Activated CD8-positive, alpha-beta T cell treated with anti-CD3 and anti-CD28 coated beads for 36 hours (primary cell): ENCODE measurements at places on chromosomes 5 and 9.

GRCh38 chr9:71725590-71726338, 42.5 kb downstream of the CEMIP2 start:
- DNase-seq = no peak

- DNase-seq = no peak
Observed at GRCh38 chr9:74589576-74589975, 92.4 kb downstream of the RORB start.

- no peak for DNase-seq
Observed at GRCh38 chr9:105554042-105554441, 3.9 kb upstream of the FKTN start.

GRCh38 chr9:133448487-133448972, 11.2 kb upstream of the CACFD1 start:
- DNase-seq = no peak

- peak; percentile 46 for DNase-seq
Observed at GRCh38 chr5:176803943-176804498, 6.3 kb upstream of the UNC5A start.

GRCh38 chr5:141663506-141663905, 12.3 kb upstream of the FCHSD1 start:
- DNase-seq = no peak

- no peak for DNase-seq
Observed at GRCh38 chr5:59758566-59758965, 135.0 kb downstream of the PDE4D start.

DNA sequence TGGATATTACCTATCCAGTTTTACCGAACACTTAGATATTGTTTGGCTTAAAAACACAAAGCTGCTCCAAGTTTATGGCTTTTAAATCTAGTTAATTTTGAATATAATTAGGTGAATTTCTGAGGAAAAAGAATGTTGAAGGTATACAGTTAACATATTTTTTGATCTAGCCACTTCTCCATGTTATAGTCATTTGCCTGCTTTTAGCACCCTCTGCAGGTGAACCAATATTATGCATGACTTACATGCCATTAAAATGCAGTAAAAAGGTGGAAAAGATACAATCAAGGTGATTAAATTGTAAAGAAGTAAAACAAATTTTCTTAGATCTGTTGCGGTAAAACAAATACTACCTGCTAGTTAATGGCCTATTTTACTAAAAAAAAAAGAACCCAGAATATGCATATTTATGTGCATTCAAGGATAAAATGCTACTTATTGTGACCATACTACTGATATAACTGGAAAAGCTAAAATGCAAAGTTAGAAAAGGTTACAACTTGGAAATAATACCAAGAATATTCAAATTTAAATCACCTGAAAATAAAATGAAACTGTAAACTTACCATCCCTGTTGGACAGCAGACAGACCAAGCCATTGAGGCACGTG, 132.1 kb downstream of the AP3B1 start:
- no peak for DNase-seq

DNA sequence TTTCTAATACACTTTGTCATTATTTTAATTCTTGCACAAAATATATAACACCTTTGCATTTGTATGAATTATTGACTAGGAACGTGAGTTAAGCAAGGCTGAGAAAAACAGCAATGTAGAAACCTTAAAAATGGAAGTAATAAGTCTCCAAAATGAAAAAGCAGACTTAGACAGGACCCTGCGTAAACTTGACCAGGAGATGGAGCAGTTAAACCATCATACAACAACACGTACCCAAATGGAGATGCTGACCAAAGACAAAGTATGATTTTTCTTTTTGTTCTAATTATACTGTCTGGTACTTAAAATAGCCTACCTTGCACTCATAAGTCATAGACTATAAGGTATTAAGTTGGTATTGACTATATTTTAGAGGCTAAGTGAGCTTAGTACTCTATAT, 34.4 kb downstream of the RAD50 start:
- peak; percentile 8 for DNase-seq

DNA sequence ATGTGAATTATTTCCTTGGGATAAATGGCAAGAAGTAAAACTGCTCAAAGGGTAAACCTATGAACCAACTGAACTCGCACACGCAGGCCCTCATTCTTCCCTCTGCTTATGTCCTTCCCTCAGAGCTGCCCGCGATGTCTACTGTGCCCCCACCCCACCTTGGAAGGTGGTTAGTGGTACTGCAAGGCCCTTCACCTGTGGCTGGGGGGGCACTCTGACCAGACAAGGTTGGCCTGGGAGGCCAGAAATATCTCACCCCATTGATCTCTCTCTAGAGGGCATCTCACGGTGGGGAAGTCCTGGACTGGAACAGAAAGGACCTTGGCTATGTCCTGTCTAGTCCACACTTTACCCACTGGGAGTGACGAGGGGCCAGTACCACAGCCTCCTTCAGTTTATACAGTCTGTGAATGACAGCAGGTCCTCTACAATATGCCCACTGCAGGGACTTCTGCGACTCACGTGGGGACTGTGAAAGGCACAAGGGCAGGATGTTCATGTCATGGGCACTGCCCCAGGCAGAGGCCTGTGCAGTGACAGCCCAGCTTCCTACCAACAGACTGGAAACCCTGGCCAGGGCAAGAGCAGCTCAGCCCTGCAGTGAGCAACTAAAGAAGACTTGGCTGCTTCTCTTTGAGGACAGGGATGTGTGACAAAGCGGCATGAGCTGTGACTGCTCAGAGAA, 56.8 kb upstream of the SYNPO start:
- DNase-seq = no peak

- DNase-seq = no peak
Observed at GRCh38 chr5:124631874-124632550, 114.4 kb downstream of the ZNF608 start.

GRCh38 chr5:44365345-44365744, 23.9 kb downstream of the FGF10 start:
- DNase-seq = no peak

GRCh38 chr5:154967421-154968024, 26.6 kb downstream of the MRPL22 start:
- peak; percentile 4 for DNase-seq

DNA sequence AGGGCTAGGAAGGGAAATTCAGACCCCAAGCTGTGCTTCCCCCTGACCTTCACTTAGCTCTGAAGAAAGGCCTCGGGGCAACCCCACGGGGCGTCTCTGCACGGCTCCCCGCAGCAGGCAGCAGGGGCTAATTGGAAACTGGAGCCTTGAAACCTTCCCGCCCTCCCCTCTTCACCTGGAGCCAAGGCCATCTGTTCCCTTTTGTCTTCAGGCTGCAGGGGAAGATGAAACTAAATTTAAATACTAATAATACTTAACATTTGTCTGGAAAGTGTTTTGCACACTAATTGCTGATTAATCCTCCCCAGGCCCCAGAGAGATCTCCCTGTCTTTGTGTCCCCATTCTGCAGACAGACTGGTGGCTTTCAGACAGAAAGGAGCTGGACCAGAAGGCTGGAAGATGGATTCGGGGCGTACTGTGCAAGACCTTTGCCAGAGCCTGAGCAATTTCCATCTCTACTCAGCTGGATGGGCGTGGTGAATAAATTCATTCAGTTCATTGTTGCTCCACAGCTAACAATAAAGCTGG, 34.1 kb upstream of the CPLX2 start:
- no peak for DNase-seq

DNA sequence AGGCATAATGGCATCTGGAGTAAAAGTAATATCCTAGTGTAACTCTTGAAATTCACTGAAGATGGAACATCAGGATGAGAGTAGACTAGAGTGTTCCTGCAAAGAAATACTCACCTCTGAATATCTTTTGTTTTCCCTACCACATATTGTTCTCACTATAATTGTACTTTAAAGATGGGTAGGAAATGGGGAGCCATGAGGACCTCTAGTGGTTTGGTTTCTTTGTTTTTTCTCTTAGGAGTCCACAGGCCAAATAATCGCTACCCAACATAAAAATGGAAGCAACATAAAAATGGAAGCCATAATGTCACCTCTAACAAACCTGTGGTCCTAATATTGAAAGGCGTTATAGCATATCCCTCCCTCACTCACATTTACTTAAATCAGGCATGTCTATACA, 2375.8 kb downstream of the MAT2B start:
- DNase-seq = no peak

DNA sequence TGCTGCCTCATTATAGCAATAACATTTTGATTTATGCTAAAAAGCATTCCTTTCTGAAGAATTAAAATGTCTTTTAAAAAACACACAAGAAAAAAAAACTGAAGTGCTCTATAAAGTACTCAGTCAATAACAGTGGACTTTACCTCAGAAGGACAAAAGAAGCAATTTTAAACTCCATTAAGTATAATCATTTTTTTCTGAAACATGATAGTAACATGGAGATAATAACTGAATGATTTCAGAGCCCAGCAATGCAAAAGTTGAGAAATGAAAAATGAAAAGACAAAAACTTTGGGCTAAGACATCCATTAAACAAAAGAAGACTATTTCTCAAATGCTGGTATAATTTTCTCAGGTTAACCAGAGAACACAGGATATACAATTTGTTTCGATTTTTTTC, 78.7 kb downstream of the RFX3 start:
- DNase-seq = no peak

DNA sequence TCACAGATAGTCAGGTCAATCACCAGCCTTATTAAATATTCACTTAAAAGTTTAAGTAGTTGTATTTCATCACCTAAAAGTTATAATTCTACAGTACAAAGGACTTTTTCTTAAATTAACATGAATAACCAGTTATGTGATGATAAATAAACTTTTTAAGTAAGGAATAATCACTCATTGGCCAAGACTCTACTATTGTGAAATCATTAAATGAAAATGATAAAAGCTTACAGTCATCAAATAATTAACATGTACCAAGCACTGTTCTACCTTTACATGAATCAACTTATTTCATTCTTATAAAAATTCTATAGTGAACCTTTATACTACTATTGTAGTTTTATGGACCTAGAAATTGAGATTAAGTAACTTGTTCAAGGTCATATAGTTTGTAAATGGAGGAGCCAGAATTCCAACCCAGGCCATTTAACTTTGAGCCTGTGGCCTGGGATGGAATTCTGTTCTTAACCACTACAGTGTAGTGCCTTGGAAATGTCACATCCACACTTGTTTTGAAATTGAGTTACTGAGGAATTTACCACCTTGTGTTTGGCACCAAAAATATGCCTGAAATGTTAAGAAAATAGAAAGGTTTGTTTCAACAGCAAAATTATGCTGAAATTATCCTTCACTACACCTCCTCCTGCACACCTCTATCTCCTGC, 32.8 kb upstream of the MSANTD3 start:
- DNase-seq = no peak

DNA sequence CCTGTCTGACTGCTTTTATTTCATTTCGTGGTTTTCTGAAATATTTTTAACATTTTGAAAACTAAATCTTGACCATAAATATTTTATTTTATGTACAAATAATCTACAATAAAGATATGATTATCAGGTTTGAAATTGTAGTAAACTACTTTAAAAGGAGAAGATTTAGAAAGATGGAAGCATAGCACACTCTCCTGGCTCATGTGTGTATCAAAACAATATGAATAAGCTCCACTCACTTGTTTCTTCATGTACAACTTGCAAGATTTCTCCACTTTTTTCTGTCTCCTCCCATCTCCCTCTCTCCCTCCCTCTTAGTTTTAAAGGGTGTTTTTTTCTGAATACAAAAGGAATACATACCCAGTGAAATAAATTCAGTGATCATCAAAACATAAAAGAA, 15.4 kb upstream of the VPS13A start:
- no peak for DNase-seq

DNA sequence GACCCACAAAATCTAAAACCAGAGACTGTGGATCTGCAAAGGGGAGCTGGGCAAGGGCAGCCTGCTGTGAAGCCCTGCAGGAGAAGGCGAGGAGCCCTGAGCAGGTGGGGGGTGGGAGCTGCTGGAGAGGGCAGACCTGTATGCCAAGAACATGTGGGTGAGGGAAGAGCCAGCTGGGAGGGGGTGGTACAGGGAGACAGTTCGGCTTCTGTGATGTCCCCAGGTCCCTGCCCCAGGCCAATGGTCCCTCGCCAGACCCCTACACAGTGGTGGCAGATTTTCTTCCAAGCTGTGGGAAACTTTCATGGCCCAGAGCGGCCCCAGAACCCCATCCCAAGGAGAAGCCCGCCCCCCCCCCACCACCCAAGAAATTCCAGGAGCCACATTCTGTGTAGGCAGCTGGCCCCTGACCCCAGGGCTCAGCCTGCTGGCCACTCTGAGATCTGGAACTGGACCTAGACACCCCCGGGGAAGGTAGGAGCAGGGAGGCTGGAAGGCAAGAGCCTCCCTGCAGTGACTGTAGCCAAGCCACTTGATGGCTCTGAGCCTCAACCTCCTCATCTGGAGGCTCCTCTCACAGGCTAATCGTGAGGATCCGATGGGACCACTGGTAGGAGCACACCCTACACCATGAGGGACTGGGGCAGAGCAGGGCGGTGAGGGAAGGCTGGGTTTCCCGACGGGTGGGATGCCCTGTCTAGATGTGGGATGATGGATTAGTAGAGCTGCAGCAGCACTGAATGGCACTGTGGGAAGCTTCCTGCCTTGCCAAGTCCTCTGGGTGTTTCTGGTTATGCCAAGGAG, 22.6 kb upstream of the CSF1R start:
- no peak for DNase-seq

DNA sequence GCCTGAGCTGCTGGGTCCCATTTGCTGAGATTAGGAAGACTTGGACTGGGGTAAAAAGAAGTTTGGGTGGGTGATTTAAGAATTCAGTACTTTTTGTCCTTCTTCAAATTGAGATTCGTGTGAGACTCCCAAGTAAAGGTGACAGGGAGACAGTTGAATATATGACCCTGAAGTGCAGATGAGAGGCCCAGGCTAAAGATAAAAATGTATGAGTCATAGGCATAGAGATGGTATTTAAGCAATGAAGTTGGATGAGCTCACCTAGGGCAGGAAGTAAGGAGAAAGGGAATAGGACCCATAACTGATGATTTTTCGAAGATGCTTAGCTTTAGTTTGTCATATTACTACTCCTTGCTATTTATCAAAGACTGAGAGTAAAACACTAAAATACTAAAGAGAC, 255.9 kb upstream of the ADRA1B start:
- no peak for DNase-seq

DNA sequence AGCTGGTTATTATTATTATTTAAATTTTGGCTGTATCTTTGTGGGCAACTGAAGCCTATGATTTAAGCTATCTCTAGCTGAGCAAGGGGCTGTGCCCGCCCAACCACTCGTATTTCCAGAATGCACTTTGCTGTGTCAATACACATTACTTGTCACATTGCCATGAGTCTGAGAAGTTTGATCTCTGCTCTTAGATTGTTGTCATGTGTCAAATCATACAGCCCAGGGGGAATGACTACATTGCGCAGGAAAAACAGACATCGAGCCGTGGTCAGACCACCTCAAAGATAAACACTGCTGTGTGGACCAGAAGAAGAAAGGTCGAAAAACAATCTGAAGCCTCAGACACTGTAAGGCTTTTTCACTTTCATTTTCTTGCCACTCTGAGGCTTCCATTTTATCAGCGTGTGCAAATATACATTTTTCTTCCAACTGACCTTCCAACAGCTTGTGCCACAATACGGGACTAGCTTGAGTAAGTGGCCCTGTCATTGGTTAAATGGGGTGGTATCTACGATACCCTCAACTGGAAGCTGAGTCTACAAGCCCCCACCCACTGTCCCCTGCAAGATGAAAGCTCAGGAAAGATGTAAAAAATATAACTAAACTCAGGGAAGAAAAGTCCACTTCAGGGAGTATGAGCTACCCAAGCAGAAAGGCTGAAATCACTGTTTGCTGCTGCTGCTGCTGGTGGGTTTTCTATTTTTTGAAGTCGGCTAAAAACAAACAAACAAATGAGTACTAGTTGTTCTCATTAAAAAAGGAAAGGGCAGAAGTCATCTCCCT, 603.0 kb downstream of the BNC2 start:
- DNase-seq = peak; percentile 14

GRCh38 chr9:127915325-127915752, 1.5 kb downstream of the ST6GALNAC4 start:
- DNase-seq = peak; percentile 47
